ENCODE measurements at places on chromosomes 1 and 21.
A peak's percentile ranks its signal among the peaks of the same experiment; 100 is the strongest.

DNA sequence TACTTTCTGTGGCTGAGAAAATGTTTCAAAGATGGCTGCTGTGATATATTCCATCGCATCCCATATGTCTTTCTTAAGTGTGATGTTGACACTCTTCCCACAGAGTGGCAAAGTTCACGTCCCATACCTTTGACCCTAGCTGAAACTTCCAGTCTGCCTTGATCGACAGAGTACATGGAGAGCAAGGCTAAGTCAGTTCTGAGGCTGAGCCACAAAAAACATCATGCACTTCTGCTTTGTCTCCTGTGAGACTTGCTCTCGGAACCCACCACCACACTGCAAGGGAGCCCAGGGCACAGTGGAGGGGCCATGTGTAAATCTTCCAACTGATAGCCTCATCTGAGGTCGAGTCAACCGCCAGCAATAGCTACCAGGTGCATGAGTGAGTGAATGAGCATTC is 431.9 kb upstream of the RUNX1 start:
- no peak for DNase-seq

DNA sequence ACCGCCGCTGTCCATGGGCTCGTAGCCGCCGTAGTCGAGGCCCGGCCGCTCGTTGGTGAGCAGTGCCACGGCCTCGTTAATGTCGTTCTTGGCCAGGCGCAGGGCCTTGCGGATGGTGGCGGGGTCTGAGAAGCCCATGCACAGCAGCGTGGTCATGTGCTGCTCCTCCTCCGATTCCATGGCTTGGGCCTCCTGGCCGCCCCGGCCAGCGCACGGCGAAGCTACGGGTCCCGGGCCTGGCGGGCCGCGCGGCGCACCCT is 300 bp downstream of the USP24 start:
- DNase-seq = peak; percentile 74

DNA sequence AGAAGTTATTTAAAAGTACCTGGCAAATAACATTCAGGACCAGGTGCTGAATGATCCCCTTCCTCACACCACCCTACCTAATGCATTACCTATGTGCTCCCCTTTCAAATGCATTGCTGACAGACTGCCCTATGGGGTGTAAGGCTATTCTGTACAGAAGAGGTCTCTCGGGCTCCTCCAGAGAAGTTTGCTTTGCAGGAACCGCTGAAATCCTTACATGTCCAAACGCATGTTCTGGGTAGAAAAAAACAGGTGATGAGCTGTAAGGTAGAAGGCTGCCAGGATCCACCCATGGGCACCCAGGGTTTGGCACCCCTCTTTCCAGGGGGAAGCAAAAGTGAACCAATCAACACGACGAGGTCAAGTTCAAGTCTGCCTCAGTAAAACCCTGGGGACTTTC is 58.3 kb upstream of the TARBP1 start:
- DNase-seq = no peak

DNA sequence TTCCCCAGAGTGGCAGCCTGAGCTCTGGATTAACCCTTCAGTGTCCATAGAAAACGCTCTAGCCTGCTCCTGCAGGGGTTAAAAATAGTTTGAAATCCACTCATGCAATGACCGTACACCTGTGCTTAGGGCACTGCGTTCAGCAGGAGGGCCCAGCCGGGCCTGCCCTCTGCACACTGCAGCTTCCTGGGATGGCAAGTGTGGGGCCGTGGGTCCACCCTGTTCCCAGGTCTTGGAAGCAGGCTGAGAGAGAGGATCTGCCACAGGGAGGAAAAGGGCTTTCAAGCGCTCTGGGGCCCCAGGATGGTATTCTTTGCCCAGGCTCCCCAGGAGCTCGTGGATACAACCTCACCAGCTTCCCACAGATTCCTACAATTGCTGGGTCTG is 1.5 kb upstream of the S100B start:
- DNase-seq = no peak

DNA sequence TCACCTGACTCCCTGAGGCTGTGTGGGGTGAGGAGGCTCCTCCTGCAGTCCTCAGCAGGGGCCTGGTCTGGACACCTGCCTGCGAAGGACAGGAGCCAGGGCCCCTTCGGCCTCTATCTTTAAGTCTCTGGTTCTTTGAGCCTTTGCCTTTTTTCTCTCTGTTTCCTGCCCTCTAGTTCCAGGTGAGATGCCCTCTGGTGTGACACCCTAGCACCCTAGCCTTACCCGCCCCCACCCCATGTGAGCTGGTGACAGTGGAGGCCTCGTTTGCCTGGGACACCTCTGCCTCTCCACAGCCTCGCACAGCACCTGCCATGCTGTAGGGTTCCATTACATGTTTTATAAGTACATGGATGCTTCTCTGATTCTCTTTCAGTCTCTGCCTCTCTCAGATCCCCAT is 47.3 kb downstream of the DDX20 start:
- DNase-seq = no peak

DNA sequence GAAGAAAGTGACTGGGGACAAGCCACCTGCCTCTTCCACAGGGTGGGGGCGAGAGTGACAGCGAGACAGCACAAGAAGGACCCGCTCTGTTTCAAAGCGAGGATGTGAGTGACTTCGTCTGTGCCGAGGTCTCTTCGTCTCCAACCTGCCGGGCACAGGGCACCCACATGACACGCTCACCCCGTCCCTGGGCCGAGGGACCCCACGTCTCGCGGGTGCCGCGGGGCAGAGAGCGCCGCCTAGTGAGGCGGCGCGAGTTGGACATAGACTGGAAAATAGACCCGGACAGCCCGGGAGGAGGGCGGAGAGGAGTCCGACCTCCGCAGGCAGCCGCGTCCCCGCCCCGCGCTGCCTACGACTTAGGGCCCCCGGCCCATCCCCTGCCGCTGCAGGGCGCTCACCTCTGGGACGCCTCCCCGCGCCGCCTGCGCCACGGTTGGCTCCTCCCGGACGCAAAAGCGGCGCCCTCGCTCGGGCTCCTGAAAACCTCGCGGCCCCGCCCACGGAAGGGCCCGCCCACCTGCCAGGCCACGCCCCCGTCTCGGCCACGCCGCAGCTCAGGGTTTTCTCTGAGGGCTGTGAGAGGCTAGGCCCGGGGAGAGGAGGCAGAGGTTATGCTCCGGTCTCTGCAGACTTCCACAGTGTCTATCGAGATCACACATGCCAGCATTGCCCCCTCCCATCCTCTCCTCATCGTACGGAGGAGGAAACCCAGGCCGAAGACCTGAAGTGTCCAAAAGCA is at the start of gene TLR5:
TSS of gene TLR5 (minus strand) at position 454 of the 742 bp plus-strand sequence. CDS start 30,217 bp downstream, outside the sequence.
- peak; percentile 87 for DNase-seq

- DNase-seq = no peak
These were observed 12.2 kb downstream of the MORN1 start for GRCh38 chr1:2378956-2379732.

DNA sequence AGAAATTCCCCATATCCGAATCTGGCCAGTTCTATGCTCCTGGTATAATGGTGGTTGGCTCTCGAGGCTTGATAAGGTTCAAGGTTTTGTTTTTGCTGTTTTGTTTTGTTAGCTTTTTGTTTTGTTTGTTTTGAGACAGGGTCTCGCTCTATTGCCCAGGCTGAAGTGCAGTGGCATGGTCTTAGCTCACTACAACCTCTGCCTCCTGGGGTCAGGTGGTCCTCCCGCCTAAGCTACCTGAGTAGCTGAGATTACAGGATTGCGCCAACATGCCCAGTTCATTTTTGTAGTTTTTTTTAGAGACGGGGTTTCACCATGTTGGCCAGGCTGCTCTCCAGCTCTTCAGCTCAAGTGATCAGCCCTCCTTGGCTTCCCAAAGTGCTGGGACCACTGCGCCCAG is 109.1 kb upstream of the ERRFI1 start:
- DNase-seq = no peak

DNA sequence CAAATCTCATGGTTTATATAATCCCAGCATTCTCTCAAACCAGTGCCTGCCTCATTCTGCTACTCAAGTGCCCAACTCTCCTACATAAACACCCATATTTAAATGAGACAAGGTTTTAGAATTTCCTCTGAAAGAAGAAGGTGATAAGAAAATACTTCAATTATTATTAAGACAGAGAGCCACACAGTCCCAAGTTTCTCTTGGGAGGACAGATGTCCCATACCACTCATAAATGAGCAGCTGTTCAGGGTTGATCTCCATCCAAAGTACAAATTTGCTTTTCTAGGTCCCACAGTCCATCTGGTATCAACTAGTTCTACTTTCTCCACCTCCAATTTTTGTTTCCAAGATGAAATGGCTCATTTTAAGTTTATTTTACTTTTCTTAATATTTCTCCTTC is 11.3 kb downstream of the DCAF8 start:
- DNase-seq = no peak

DNA sequence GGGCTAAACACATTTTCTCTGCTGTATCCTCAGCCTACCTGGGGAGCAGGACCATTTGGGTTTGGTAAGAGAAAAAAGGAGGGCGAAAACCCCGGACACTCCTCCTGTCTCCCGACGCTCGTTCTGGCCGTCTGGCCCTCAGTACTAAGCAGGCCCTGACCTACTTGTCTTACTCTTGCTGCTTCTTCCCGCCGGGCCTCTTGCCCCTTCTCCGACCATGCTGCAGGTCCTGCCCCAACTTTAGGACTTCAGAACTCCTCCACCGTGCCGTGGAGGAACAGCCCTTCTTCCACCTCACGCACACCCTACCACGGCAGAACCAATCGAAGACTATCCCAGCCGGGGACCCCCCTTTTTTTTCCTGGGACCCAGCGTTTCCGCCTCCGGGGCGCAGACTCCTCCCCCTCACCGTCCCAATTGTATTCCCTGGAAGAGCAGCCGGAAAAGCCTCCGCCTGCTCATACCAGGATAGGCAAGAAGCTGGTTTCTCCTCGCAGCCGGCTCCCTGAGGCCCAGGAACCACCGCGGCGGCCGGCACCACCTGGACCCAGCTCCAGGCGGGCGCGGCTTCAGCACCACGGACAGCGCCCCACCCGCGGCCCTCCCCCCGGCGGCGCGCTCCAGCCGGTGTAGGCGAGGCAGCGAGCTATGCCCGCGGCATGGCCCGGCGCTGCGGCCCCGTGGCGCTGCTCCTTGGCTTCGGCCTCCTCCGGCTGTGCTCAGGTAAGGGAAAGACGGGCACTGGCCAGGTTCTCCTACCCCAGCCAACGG is at the start of gene CHRNB2:
TSS of gene CHRNB2 (plus strand) at position 393 of the 771 bp plus-strand sequence. CDS start at position 660, 267 bp downstream.
- peak; percentile 92 for DNase-seq

DNA sequence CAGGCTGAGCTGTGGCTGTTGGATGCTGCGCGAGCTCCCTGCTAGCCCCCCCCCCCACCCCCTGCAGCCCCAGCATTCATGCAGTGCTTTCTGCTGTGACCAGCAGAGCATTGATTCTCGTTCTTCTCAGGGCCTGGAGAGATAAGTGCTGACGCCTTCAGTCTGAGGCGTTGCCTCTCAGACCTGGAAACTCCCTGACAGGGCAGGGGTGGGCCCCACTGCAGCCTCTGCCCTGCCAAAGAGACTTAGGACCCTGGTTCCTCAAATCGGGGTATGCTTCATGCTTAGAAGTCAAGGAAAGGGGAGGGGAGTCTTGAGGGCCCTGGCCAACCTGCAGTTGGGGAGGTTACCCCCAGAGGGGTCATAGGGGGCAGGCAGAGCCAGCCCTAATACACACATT is 38.5 kb downstream of the PTPRF start:
- peak; percentile 84 for DNase-seq

GRCh38 chr21:27528697-27529096 is 561.8 kb upstream of the ADAMTS5 start:
- no peak for DNase-seq

GRCh38 chr1:227947676-227948492 is at the start of gene WNT9A:
WNT9A (minus strand) TSS chr1:227947932; CDS start chr1:227947887, 45 bp downstream.
- peak; percentile 85 for DNase-seq

DNA sequence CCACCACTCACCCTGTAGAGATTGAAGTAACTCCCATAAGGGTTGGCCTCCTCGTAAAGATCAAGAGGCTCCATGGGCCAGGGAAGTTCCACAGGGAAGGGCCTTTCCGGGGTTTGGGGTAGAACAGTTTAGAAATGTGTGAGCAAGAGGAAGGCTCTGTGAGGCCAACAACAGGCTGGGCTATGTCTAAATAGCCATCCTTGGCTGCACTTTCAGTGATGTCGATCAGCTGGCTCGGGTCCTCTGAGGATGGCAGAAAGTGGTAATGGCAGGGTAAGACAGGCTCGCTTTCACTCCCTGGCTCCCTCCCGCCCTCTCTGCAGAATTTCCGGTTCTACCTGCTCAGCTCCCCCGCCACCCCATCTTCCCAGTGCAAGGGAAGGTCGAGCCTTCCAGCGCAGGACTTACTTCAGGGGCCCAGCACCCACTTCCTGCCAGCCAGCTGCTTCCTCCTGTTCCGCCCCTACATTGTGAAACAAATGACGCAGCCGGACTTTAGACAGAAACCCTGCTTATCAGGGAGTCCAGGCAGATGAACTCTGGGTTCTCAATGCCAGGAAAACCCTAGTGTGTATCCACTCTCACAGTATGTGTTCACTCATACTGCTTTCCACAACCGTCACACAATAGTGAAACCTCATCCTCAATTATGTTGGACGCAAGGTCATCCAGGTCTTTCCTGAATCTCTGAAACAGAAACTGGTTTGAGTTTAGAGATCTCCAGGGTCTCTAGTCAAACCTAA is 7.3 kb downstream of the F11R start:
- DNase-seq = peak; percentile 80

DNA sequence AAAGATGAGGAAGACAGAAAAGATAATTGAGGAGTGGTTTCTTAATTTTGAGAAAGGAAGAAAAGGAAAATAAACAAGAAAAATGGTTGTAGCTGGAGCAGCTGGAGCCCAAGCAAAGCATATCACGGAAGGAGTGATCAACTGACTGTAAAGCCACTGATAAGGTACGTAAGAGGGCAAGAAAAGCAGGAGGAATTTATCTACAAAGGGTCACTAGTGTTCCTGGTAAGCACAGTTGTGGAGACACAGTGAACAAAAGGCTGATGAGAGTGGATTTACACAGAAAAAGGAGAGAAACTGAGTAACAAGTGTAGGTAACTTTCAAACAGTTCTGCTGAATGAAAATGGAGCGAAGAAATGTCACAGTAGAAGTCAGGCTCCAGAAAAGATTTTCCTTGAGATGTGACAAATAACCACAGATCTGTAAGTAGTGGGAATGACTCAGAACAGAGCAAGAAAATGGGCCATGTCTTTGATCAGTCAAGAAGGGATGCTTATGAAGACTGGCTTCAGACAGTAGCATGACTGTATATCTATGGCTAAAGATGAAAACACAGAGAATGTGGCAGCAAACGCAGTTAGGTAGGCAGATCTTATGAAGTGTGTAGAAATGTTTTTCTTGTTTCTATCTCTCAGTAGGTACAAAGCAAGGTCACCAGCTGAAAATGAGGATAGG is 45.6 kb upstream of the RBM34 start:
- peak; percentile 16 for DNase-seq

- no peak for DNase-seq
These were observed 5.3 kb downstream of the KRTAP10-1 start for GRCh38 chr21:44534688-44535087.

DNA sequence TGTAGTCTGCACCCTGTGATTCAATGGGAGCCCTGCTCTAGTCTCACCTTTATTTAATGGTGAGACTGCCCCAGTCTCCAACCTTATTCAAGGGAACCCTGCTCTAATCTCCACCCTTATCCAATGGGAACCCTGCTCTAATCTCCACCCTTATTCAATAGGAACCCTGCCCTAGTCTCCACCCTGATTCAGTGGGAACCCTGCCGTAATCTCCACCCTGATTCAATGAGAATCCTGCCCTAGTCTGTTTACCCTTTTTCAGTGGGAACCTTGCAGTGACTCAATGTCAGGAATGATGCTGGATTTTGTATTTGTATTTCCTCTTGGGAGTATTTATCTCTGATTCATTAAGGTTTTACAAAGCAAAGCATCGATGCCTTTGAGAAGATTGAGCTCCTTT is 39.5 kb downstream of the TRPM2 start:
- DNase-seq = peak; percentile 6

GRCh38 chr1:100292711-100293110 is 26.7 kb downstream of the RTCA start:
- no peak for DNase-seq

All from GM13977 (cell line).